Neural crest cell (in vitro differentiated cells): ENCODE measurements at places on chromosomes 2 and 18. TPM values are rescaled to one million over a fixed set of nuclear protein-coding genes. Genes with fewer than 3 reads are reported as not detected.

Gene ACMSD
- total RNA-seq, result not detected in 2 replicates

Gene PCARE
- total RNA-seq, result not detected in 2 replicates

DNA sequence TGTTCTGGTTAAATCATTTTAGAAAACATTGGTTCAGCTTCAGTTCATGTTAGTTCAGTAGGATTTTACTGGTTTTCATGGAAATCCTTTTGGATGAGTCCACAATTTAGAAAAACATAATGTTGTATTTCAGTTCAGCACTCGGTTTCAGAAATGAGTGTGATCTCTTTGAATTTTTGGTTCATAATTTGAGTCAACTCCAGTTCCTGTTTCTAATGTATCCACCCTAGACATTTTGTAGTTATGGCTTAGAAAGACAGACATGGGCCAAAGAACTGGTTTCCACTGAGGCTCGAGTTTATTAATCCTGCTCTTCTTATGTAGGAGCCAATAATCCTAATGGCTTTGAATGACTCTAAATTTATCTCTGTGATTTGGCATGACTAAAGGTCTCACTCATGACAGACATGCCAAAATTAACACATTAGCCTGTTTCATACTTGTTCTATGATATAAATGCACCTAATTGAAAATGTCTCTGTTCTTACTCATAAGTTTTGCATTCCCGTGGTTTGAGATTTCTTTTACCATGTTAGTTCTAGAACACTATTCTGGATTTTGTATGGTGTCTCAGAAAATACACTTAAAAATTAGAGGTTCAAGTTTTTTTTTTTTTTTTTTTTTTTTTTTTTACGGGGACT lies 82.3 kb upstream of the SPRED2 start:
- no peak for DNase-seq

- DNase-seq, result no peak
Measured at GRCh38 chr2:53877112-53877511, 17.3 kb upstream of the GPR75 start.

Gene TPRKB
- total RNA-seq, result 44.2 and 46.2 TPM in 2 replicates

DNA sequence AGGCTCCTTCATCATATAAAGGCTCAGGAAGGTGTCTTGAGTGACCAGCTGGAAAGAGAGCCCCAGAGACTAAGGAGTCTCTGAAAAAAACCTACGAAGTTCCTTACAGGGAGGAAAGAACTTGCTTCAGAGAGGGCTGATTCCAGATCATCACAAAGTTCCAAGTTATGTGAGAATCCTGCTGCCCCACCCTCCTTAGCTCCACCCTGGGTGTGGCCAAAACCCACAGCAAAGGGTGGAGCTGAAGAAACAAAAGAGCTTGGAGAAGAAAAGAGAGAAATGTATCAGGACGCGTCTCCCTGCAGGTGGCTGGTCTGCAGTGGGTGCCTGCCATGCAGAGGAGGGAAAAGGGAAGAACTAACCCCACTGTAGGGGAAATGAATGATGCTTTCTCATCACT lies 32.8 kb upstream of the ZNF396 start:
- DNase-seq, result no peak

DNA sequence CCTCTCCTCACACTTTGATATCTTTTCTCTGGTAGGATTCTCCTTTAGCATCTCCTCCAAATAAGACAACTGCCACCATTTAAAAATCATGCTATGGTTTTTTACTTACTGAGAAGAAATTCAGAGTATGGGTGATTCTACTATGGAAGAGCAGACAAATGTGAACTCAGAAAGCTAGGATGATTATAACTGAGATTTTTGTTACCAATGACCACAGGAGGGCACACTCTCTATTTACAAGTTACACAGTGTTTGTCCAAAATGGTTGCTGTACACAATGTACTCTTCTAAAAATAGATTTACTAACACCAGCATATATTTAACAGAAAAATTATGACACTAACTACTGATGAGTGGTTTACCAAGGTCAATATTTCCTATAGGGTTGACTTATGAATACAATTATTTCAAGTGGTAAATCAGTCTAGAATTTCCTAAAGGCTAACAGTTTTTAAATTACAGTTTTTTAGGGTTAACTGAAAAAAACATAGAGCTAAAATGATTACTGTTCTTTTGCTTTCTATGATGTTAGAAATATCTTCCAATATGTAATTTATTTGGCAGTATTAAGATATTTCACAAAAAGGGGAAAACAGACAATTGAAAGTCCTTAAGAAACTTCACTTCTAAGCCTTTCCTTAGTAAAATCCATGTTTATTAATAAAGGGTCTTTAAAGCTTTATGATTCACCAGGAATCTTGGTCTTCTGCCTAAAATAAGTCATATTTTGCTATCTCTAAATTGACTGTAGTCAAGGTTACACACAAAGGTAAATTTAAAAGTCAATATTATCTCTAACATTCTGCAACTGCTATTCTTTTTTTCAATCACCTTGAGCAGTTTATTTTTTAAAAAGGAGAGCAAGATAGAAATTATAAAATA lies 57.2 kb downstream of the MAP4K3 start:
- DNase-seq, result no peak

GRCh38 chr2:217330647-217331046 lies 470.8 kb upstream of the TNP1 start:
- no peak for DNase-seq

Gene BCL2L11
- total RNA-seq, result 16.4 and 21.9 TPM in 2 replicates

Gene RBM44
- total RNA-seq, result 0.42 and 0.50 TPM in 2 replicates

GRCh38 chr18:24115628-24116027 lies 23.2 kb upstream of the CABYR start:
- DNase-seq, result no peak

DNA sequence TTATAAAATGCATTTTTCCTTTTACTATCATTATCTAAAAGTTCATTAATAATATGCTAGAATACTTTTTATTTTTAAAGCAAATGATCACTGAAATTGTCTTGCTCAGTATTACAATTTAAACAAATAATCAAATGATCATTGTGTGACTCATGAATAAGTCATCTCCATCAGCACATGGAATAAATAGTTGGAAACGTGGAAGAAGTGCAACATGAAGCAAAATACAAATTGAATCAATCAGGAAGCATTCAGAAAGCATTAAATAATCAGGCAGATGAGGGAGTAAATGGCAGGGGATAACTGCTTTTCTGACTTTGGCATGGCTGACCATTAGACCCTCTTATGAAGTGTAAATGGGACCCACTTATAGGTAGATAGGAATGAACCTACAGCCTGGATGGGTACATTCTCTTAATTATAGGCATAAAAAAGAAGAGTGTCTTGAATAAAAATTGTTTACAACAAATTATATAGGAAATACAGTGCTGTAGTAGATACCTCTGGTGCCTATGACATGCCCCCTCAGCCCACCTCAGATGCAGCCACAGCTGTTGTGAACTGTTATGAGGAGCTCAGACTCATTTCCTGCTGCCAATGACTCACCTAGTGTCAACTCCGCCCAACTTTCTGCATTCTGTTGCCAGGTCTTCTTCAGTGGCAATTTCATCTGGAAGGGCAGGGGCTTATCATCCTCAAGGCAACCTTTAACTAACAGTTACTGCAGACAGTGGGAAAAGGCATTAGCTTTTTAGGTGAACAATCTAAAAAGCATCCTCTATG lies 936.0 kb downstream of the TRIB2 start:
- DNase-seq, result no peak

- no peak for DNase-seq
Measured at GRCh38 chr2:133573491-133574162, 5.4 kb upstream of the NCKAP5 start.

DNA sequence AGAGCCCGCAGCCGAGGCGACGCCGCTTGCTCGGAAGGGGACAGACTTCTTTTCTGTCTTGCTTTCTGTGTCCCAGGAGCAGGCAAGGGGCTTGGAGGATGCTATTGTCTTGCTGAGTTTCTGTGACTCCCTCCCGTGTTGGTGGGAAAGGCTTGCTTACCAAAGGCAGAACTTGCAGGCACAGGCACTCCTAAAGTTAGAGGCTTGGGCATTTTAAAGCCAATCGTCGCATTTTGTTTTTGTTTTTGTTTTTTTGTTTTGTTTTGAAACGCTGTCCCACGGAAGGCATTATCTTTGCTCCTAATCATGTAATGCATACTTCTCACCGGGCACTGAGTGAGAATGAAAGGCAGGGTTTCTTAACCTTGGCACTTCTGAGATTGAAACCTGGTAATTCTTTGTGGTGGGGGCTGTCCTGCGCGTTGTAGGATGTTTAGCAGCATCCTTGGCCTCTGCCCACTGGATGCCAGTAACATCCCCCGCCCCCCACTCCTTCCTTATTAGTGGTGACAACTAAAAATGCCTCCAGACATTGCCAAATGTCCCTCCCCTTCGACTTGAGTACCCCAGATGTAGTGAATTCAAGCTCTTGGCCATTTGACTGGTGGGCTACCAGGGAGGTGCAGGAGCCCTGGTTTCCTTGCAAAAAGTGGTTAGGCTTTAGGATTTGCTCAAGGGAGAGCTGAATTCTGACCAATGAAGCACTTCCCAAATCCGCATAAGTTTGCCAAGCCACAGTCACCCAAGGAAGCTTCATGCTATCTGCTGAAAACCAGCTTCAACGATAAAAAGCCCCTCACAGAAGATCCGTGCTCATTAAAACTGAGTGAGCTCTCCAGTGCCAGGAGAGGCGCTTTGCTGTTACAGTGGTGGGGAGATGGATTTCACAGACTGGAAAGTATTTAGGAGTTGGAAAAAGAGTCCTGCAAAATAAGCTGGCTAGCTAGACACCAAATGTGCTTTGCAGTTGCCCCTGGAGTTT lies 1.2 kb downstream of the ANTXR1 start:
- DNase-seq, result no peak

Gene EPB41L3
- 12.4 and 13.1 TPM in 2 replicates for total RNA-seq

GRCh38 chr2:105734762-105735538 lies 9.8 kb upstream of the NCK2 start:
- DNase-seq, result no peak

DNA sequence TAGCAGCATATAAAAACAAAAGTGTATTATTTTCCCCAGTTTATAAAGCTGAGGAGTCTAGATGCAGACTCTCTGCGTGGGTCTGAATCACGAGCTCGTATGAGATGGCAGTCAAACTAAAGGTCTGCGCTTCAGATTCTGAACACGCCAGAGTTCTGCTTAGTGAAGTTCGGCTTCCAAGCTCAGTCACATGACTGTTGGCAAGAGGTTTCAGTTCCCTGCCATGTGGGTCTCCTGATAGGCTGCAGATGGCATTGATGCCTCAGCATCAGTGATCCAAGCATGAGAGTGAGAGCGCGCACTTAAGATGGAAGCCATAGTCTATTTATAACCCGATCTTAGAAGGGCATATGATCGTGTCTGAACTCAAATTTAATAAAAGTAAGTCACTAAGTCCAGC lies 242.8 kb upstream of the DOK6 start:
- no peak for DNase-seq

GRCh38 chr2:19711470-19712372 lies 190.1 kb downstream of the TTC32 start:
- DNase-seq, result no peak

Gene ABCB11
- 0.07 and 0.11 TPM in 2 replicates for total RNA-seq

- DNase-seq, result no peak
Measured at GRCh38 chr18:42126586-42126985, 171.6 kb downstream of the PIK3C3 start.

Gene SEPTIN2
- total RNA-seq, result 466 and 490 TPM in 2 replicates

Gene SDC1
- total RNA-seq, result 81.0 and 85.4 TPM in 2 replicates

- peak; percentile 53 for DNase-seq
Measured at GRCh38 chr2:241558532-241559322, at the start of gene BOK. BOK (plus strand) TSS chr2:241558745; CDS start chr2:241559484, 739 bp downstream.

GRCh38 chr2:127649684-127650040 lies 3.7 kb downstream of the GPR17 start:
- peak; percentile 99 for DNase-seq

- DNase-seq, result no peak
Measured at GRCh38 chr2:127094509-127095366, 12.2 kb downstream of the BIN1 start.

- DNase-seq, result no peak
Measured at GRCh38 chr2:216737676-216738075, 42.3 kb upstream of the IGFBP5 start.

DNA sequence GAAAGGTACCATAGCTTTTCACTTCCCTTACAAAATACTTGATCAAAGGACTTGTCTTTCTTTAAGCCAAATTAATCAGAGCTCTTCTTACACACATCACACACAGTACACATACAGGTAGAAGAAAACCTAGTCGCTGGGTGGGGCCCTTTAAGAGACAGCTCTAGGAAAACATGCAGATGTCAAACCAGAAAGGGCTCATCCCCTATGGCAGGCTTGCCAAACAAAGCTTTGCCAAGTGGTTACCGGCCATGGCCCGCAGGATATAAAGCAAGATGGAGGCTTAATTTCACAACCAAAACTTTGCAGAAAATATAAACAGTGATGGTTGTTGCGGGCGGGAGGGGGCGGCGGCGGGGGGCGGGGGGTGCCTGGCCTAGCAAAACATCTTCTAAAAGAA lies 2156.0 kb upstream of the PIK3C3 start:
- no peak for DNase-seq

Gene LOXHD1
- total RNA-seq, result not detected in 2 replicates

DNA sequence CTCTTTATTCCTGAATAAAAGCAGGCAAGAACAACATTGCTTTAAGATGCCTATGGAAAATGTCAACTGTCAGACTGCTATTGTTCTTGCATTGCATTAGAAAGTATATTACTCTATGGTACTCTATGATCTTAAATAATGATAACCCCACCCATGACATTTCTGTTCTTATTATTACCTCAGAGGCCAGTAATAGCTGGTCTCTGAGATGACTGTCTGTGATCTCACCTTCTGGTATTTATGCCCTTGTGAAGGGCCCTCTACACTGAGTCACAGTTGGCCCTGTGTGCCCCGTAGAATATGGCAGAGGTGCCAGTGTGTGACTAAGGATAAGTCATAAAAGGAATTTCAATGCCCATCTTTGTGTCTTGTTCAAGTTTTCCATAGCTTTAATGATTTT lies 61.0 kb downstream of the SPP2 start:
- no peak for DNase-seq

- no peak for DNase-seq
Measured at GRCh38 chr18:48550101-48550729, 11.4 kb downstream of the CTIF start.

Gene INHBB
- 0.14 and 0.49 TPM in 2 replicates for total RNA-seq

DNA sequence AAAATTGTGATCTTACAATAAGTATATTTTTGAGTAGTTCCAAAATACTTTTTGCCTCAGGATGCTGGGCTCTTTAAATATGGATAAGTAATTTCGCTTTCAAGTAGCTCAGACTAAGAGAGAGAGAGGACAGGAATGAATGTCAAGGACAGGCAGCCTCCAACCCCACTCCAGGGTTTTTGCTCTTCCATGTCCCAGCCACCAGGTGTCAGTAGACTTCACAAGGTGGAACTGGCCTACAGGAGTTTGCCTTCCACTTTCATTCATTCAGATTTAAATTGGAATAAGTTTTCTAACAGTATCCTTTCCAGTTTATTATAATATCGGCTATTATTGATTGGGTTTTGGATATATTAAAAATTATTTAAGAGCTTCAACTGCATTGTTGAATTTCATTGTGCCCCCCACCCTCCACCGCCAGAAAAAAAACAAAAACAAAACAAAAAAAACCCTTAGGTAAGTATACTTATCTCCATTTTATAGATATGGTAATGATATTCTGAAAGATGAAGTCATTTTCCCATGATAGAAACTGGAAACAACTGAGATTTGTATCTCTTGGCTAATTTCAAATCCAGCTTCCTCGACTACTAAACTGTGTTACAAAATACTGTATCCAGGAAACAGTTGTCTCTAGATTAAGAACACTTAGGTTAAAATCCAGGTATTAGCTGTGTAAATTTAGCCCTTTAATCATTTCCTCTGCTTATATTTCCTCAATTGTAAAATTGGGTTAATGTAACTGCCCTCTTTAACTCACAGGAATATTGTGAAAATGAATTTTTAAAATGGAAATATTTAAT lies 793.1 kb downstream of the ERBB4 start:
- peak; percentile 36 for DNase-seq

GRCh38 chr2:144455987-144456386 lies 63.9 kb downstream of the ZEB2 start:
- no peak for DNase-seq

Gene CXCR4
- total RNA-seq, result 37.5 and 39.5 TPM in 2 replicates
